Right forelimb (tissue), 1 donor: ENCODE measurements at places on chromosomes 7 and 10.

- DNase-seq, result no peak
Measured at GRCh38 chr10:78366663-78367411, 333.2 kb downstream of the RPS24 start.

DNA sequence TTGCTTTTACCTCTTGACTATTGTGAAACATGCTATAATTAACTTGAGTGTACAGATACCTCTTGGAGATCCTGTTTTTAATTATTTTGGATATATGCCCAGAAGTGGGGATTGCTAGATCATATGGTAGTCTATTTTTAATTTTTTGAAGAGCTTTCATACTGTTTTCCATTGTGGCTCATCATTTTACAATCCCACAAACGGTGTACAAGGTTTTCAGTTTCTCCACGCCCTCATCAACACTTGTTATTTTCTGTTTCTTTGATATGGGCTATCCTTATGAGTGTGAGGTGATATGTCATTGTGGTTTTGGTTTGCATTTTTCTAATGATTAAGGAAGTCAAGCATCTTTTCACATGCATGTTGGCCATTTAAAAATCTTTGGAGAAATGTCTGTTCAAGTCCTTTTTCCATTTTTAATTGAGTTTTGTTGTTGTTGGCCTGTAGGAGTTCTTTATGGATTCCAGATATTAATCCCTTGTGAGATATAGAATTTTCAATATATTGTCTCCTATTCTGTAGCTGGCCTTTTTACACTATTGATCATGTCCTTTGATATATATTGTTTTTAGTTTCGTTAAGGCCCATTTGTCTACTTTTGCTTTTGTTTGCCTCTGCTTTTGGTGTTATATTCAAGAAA, 7.5 kb downstream of the AGK start:
- no peak for DNase-seq

DNA sequence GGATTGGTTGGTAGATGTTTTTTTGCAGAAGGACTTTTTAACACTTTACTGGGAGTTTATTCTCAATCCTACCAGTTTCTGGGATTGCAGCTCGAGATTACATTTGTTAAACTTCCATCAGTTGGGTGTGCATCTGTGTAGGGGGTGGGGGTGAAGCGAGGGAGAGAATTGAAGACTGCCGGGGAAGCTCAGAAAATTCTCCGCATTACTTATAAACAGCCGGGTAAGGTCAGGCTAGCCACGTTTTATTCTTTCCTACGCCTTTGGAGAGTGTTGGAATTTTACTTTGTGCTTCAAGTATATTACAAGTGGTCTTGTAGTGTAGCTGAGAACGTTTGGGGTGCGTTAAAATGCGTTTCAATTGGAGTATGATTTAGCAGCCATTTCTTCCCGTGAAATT, 1.1 kb downstream of the PALS2 start:
- no peak for DNase-seq

- DNase-seq, result no peak
Measured at GRCh38 chr10:102619281-102619981, 24.8 kb upstream of the TRIM8 start.

DNA sequence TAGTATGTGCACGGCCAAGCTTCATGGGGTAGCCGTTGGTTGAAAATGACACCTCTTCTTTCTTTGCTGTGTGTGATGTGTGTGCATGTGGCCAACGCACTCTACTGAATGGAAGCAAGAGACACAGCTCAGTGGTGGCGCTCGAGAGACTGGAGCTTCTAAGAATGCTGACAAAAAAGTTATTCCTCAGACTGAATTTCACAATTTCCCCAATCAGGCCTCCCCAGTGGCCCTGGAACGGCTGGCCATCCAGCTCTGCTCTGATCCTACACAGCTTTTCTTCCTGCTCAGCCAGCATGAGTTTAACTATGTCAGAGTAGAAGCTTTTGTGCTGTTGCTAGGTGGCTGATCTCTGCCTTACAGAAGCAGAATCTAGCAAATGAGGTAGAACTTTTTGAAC, 186.7 kb upstream of the PLXDC2 start:
- DNase-seq, result peak; percentile 65

DNA sequence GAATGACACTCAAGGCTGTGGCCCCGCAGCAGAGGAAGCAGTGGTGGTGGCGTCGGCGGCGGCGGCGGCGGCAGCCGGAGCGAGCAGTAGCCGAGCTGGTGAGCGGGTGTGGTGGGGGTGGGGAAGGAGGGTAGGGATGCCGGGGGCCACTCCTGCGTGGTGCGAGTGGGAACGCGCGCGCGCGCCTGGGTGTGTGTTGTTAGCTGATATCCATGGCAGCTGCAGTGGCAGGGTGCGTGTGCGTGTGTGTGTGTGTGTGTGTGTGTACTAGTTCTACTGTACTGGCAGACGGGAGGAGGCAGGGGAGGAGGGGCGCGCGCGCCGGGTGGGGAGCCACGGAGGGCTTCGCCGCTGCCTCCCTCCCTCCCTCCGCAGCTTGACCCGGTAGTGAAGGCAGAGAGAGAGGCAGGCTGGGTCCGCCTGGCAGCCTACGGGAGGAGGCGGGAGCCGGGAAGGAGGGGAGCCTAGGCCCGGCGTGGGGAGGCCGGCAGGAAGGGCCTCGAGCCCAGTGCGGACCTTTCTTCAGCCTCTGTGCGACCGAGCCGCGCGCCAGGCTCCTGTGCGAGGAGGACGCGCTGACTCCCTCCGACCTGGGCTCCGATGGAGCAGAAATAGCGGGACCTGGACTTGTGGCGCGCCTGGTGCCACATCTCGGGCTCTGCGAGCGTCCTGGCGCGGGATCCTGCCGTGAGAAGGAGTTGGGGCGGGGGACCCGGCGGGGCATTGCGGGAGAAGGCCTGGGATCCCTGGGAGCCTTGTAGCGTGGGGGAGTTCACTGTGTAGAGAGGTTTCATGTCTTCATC, at the start of gene MAGI2:
MAGI2 (minus strand) TSS at position 110 of the 803 bp plus-strand sequence. CDS start 347 bp downstream, outside the sequence.
- peak; percentile 91 for DNase-seq

- DNase-seq, result no peak
Measured at GRCh38 chr7:92058040-92058439, 76.2 kb downstream of the CYP51A1 start.

DNA sequence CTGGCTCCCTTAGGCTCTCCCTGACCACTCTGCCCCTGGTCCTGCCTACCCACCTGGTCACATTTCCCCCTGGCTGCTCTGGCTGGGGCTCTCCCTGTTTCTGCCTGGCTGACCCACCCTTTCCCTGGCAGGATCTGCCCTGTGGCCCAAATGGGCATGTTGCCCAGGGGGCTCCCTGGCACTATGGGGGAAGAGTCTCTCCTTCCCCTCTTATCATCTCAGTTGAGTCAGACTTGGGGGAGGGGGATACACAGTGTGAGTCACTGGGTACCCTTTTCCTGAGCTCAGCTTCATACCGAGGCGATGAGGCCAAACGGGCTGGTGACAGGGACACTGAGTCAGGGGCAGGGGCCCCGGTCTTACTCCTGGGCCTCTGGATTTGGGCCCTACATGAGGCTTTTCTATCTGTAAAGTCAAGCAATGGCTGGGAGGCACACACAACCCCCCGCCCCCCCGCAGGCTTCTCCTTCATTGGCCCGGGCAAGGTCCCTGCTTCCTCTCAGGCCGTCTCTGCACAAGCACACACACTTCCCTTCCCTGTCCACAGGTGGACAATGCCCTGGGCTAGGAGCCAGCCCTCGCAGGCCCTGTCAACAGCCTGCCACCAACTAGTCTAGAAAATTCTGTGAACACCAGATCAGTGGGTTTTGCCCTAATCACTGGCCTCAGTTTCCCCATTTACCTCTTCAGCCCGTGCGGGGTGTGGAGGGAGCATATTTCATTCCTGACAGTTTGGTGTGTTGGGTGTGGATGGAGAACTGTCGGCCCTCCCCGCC, 627 bp upstream of the FLNC start:
- no peak for DNase-seq

GRCh38 chr10:6260843-6261242, 58.1 kb downstream of the PFKFB3 start:
- no peak for DNase-seq

DNA sequence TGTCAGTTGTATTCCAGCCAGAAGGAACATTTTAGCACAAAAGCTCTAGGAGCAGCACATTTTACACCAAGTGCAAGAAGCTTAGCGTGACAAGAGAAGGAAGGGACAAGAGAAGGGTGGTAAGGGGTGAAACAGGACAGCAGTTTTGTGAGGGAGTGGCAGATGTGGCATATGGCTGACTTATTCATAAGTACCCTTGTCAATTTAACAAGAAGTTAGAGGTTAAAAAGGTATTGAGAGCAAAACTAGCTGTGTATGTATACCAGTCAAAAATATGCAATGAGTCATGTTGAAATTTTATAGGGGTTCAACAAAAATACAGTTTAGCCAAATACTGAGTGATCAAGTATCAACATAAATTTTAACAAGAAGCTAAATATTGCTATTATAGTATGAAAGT, 561.5 kb upstream of the POT1 start:
- no peak for DNase-seq

- no peak for DNase-seq
Measured at GRCh38 chr7:80821771-80822319, 97.0 kb downstream of the SEMA3C start.

DNA sequence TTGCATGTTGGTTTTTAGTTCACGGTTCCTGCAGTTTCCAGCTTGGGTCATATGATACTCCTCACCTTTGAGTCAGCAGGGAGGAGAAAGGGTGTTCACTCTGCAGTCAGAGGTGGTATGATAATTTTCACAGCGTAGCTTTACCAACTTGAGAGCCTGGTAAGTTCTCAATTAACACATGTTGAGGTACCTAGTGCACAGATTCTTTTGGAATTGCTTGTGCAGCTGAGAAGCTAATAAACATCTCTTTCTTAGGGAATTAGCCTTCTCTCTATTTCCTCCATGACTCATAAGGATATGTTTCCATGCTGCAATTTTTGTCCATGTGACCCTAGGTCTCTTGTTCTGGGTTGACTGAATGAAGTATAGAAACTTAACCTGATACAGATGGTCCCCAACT, 166.6 kb downstream of the KIF20B start:
- DNase-seq, result no peak

DNA sequence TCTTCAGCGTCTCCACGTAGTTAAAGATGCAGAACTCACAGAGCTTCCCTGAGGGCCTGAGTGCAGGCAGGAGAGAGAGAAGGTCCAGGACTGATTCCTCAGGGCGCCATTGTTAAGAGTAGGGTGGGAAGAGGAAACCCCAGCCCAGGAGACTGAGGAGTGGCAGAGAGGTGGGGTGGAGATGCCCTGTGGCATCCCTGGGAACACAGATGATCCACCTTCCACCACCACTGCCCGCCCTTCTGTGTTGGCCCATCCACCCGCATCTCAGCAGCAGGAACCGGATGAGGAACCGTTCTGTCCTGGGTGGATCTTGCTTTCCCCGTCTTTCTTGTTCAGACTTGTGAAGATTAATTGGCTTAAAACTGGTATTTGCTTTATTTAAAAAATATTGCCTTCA, 48.3 kb downstream of the PFKP start:
- DNase-seq, result no peak

DNA sequence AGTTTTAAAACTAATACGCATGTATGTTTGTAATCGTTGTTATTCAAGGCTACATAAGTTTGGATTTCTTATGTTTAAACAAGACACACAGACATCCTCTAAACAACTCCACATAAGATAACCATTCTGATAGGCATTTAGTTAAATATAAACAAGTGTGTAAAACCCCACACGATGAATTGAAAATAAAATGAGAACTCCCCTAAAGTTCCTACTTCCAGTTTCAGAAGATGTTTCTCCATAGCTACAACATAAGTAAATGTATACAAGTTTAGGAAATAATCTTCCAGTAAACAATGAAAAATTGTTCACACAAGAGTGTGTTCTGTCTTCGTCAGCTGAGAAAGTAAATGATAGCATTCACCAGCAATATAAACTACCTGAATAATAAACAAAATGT, 246.8 kb downstream of the RNLS start:
- DNase-seq, result no peak

- DNase-seq, result no peak
Measured at GRCh38 chr10:117248750-117249465, 8.0 kb downstream of the SLC18A2 start.

DNA sequence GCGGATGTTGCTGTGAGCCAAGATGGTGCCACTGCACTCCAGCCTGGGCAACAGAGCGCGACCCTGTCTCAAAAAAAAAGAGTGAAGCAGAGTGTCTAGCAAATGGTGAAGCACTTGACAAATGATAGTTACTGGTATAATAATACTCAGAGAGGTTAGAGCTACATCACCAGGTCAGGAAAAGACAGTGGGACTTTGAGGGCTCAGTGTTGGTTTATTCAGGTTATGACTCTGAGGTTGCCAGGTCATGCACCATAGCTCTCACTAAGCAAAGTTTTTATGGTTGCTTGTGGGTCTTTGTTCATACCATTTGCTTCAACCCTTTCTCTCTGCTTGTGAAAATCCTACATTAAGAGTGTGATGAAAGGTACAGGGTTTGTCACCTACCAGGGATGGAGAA, 13.6 kb downstream of the MRPS33 start:
- no peak for DNase-seq
